ENCODE measurements at places on chromosomes 4 and X.

- DNase-seq: no peak
These were observed 18.7 kb upstream of the ZNF185 start for GRCh38 chrX:152878976-152879755.

- no peak for DNase-seq
These were observed 2233.4 kb downstream of the ARAP2 start for GRCh38 chr4:34010751-34011519.

GRCh38 chr4:178309890-178310289 is 867.7 kb upstream of the AGA start:
- DNase-seq: peak; percentile 60

- DNase-seq: no peak
These were observed at the start of gene PLCXD1 for GRCh38 chrX:281166-281999. Gene PLCXD1 (plus strand): TSS chrX:281381. CDS start chrX:284188, 2,807 bp downstream.

GRCh38 chr4:45475548-45475947 is 648.3 kb downstream of the GABRG1 start:
- no peak for DNase-seq

GRCh38 chr4:127055357-127055756 is 577.4 kb upstream of the INTU start:
- no peak for DNase-seq

DNA sequence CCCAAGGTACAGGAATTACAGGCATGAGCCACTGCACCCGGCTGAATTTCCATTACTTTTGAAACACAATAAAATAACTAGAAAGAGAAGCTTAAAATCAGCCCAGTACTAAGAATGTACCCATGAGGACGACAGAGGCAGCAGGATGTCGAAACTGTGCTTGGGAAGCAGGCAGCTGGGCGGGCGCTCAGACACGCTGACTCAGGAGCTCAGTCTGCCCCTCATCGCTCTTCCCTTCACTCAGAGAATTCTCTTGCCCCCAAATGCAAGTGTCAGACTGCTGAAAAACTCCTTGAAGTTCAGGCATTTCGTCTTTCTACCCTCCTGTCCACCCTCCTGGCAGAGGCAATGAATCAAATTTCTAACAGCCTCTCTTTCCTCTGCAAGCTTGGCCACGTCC is 41.0 kb upstream of the CDKN2AIP start:
- DNase-seq: no peak

GRCh38 chr4:1467581-1468458 is 61.6 kb upstream of the NKX1-1 start:
- no peak for DNase-seq

GRCh38 chrX:45778616-45779015 is 577.9 kb upstream of the DIPK2B start:
- no peak for DNase-seq

- DNase-seq: no peak
These were observed 119.0 kb upstream of the MAP9 start for GRCh38 chr4:155495572-155496293.

- no peak for DNase-seq
These were observed 60.4 kb downstream of the HAND2 start for GRCh38 chr4:173469622-173470021.

DNA sequence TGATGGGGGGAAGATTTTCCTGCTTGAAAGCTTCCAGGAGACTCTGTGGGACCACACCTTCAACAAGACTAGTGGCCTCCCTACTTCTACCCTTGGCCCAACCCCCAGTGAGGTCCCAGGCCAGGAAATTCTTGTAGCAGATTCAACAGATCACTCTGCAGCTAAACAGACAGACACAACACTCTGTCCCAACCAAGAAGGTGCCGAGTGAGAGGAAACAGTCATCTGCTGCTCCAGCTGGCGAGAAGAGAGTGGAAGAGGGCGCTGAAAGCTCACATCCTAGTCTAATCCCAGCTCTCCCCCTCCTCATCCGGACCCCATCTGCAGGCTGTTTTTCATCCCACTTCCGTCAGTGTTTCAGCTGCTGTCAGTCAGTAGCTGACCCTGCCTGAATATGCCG is 63.4 kb downstream of the CHRDL1 start:
- no peak for DNase-seq

DNA sequence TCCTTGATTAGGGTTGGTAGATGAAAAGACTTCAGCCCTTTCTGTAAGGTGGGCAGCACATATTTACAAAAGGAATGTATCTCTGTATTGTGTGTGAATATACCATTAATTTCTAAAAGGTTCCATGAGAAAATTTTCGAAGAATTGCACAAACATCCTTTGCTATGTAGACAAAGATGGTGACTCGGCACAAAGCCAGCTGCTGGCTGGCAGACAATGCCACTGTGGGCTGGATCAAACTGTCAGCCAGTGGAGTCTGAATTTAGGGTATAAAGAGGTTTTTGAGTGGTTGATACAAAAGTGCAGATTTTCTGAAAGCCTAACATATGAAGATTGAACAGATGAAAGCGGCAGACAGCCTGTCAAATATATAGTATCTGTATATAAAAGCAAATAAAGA is 5.6 kb upstream of the TXK start:
- DNase-seq: peak; percentile 50

- DNase-seq: peak; percentile 92
These were observed 26.8 kb upstream of the AREG start for GRCh38 chr4:74418063-74418670.

- DNase-seq: peak; percentile 57
These were observed 53.7 kb downstream of the CHM start for GRCh38 chrX:85993539-85994197.

GRCh38 chr4:99876946-99877345 is 17.3 kb downstream of the LAMTOR3 start:
- no peak for DNase-seq

- peak; percentile 81 for DNase-seq
These were observed 311.4 kb downstream of the MAPK10 start for GRCh38 chr4:86048426-86048825.

GRCh38 chrX:45360571-45360970 is 159.9 kb upstream of the DIPK2B start:
- DNase-seq: peak; percentile 24

- DNase-seq: peak; percentile 90
These were observed 14.9 kb downstream of the ABCG2 start for GRCh38 chr4:88143504-88143903.

DNA sequence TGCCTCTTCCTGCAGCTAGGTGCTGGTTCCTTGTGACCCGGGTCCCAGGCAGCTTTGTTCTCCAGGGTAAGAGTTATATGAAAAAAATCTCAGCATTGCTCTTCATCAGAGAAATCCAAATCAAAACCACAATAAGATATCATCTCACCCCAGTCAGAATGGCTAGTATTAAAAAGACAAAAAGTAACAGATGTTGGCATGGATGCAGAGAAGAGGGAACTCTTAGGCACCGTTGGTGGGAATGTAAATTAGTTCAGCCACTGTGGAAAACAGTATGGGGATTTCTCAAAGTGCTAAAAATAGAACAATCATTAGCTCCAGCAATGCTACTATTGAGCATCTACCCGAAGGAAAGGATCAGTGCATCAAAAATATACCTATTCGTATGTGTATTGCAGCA is 61.5 kb downstream of the SORCS2 start:
- no peak for DNase-seq

GRCh38 chrX:130826249-130826648 is 76.8 kb downstream of the ENOX2 start:
- DNase-seq: no peak

- DNase-seq: no peak
These were observed 116.8 kb downstream of the NAA11 start for GRCh38 chr4:79209081-79209480.

GRCh38 chrX:115177932-115178331 is 11.3 kb upstream of the RBMXL3 start:
- peak; percentile 16 for DNase-seq

DNA sequence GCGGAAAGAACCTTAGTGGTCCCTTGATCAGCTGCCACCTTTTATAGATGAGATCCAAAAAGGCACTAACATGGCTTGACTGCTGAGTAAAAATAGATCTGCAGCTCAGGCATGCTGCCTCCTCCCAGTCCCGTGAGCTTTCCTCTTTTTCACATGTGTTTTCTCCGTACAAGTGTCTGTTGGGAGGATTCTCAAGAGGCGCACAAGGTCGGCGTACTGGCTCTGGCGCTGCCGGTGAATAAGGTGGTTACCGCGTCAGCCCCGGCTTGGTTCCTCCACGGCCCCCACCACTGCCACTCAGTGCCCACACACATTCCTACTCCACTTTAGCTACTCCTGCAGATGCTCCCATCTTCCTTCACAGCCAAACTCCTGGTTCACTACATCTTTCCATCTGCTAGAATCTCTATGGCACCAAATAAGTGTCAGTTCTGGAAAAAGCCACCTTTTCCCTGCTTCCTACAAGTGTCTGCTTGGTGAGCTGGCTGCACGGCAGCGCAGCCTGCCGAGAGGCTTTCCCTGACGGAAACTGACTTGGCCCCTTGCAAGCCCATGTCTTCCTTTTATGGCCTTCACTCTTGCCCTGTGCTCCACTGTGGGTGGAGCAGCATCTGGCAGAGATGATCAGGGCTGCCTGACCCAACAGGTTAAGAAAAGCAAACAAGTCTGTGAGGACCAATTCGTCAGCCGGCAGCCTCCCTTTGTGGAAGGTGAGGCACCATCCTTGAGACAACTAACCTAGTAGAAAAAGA is 99.8 kb downstream of the KLHL8 start:
- no peak for DNase-seq

GRCh38 chrX:151726751-151727150 is 7.8 kb upstream of the CNGA2 start:
- no peak for DNase-seq

DNA sequence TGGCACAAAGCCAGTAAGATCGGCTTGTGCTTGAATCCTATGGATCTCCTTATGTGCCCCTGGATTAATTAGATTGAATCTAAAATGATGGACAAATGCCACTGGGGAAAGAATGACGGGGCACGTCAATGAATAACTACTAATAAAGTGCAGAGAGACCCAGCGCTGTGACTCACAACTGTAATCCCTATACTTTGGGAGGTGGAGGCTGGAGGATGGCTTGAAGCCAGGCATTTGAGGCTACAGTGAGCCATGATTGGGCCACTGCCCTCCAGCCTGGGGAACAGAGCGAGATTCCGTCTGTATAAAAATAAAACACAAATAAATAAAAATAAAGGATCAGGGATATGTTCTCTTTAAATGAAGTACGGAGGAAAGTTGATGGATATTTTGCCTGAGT is 179.4 kb downstream of the DCHS2 start:
- DNase-seq: no peak

- no peak for DNase-seq
These were observed 22.9 kb downstream of the ACSL4 start for GRCh38 chrX:109710181-109710580.

DNA sequence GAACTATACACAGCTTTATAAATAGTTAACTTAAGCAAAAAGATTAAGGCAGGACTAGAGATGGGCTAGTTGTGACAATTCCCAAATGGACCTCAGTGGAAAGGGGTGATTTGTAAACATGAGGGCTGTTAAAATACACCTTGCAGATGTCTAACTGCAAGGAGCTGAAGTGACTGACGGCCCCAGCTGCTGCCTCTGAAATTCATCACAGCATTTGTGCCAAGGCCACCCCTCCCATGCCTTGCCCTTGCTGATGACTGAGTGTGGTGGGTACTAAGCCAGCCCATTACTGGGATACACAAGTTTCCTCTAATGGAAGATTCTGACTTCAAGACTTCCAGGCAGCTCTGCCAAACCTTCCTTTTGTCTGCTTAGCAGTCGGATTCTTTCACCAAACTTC is 23.7 kb upstream of the EGFL6 start:
- no peak for DNase-seq

- DNase-seq: no peak
These were observed 137.8 kb upstream of the MSX1 start for GRCh38 chr4:4721636-4722035.

GRCh38 chr4:151940291-151940690 is 179.5 kb upstream of the GATB start:
- DNase-seq: no peak

- no peak for DNase-seq
These were observed 15.0 kb downstream of the IDS start for GRCh38 chrX:149490100-149490499.

- peak; percentile 45 for DNase-seq
These were observed 33.5 kb upstream of the DCX start for GRCh38 chrX:111445485-111445884.

DNA sequence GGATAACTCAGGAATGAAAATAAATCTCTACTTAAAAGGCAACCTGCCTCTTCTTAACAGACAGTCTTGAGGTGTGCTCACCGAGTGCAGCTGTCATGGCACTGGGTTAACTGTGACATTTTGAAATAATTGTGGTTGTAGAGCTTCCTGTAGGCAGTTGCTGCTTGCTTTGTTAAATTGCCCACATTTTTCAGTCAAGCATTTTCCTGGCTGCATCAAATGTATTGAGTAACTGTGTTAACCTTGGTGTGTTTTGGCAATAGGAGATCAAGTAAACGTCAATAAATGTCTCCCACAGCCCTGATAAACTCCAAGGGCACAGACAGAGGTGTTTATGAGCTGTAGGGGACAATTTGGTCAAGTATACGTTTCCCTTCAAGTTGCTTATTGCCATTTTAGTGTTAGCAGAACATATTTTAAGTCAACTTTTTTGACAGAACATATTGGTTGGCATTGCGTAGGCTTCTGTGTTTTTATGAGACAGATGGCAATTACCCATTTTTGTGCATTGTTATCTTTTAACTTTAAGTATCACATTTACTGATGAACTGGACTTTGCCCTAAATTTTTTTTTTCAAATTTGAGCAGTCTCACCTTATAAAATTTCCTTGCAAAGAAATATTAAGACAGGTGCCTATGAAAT is 527.4 kb downstream of the C4orf33 start:
- DNase-seq: no peak

DNA sequence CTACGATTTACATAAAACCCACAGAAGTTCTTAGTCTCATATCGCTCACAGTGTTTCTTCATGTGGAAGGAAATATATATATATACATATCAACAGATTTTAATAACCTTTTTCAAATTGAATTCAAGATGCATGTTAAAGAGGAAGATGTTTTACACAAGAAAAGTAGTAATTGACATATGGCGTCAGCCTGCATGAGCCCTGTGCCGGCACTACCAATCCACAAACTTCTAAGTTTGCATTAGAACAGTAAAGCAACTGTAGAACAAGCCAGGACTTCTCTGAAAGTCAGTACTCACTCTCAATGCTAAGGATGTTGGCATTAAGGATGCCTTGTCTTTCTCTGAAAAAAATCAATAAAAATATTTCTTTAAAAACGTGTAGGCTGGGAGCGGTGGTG is 441.3 kb upstream of the SMIM31 start:
- DNase-seq: no peak

GRCh38 chr4:127204322-127204721 is 428.4 kb upstream of the INTU start:
- no peak for DNase-seq

DNA sequence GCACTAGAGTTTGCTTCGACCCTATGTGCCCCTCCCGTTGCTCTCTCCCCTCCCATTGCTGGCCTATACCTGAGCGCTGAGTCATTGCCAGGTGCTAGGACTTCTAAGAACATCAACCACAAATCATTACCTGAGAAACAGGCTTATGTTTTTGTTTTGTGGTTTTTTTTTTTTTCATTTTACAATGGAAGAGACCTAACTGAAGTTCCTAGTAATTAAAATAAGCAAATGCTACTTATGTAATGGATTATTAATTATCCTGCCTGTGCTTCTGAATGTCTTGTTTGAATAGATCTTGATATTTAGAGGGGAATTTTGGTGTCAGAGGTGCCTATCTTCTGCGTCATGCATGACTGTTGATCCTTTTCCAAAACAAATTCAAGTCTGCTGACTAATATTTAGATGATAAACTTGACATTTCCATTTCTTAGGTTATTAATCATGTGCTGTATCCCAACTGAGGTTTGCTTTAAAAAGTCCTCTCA is 275.4 kb upstream of the CPEB2 start:
- peak; percentile 80 for DNase-seq

- DNase-seq: no peak
These were observed 67.6 kb downstream of the POLA1 start for GRCh38 chrX:24761306-24761705.

GRCh38 chr4:100306018-100306417 is 115.8 kb upstream of the DDIT4L start:
- DNase-seq: no peak

Data from ELR (cell line).